ENCODE measurements at places on chromosomes 11 and 22.

GRCh38 chr11:47329987-47330931, 22.2 kb downstream of the MYBPC3 start:
- DNase-seq, result no peak

GRCh38 chr11:64558065-64558745, 32.8 kb upstream of the SLC22A12 start:
- no peak for DNase-seq

DNA sequence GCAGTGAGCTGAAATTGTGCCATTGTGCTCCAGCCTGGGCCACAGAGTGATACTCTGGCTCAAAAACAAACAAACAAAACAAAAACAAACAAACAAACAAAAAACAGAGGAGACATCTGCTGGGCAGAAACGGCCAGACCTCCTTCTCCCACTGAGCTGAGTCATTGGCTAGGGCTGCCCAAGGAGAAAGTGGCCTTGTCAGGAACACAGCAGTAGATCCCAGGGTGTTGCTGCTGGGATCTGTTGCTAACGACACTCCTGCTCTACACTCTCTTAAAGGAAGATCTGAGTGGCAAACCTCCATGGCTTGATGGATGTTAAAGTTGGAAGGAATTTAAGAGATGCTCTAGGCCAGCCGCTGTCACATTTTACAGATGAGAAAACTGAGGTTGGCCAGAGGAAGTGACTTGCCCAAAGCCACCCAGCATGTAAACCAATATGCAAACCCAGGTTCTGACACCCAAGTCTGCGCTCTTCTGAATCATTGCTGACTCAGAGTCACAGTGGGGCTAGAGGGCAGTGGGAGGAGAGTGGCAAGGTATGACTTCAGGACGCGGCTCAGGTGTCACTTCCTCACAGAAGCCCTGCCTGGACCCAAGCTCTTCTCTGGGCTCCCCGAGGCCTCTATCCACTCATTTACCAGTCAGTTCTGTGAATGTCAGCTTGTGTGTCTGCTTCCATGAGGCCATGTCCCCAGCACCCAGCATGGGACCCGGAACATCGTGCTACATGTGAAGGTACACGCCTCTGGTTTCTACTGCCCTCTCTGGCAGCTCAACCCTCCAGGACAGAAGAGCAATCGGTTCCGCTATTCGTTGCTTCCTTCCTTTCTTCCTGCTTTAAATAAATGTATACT, 11.3 kb upstream of the GDPD5 start:
- DNase-seq, result no peak

- DNase-seq, result no peak
Observed at GRCh38 chr11:128627666-128628324, 40.4 kb upstream of the ETS1 start.

GRCh38 chr11:63551091-63551888, 11.9 kb downstream of the PLAAT2 start:
- no peak for DNase-seq

- DNase-seq, result no peak
Observed at GRCh38 chr11:91163619-91164451, 941.0 kb upstream of the CHORDC1 start.

- no peak for DNase-seq
Observed at GRCh38 chr11:61297746-61298145, 2.6 kb upstream of the VWCE start.

DNA sequence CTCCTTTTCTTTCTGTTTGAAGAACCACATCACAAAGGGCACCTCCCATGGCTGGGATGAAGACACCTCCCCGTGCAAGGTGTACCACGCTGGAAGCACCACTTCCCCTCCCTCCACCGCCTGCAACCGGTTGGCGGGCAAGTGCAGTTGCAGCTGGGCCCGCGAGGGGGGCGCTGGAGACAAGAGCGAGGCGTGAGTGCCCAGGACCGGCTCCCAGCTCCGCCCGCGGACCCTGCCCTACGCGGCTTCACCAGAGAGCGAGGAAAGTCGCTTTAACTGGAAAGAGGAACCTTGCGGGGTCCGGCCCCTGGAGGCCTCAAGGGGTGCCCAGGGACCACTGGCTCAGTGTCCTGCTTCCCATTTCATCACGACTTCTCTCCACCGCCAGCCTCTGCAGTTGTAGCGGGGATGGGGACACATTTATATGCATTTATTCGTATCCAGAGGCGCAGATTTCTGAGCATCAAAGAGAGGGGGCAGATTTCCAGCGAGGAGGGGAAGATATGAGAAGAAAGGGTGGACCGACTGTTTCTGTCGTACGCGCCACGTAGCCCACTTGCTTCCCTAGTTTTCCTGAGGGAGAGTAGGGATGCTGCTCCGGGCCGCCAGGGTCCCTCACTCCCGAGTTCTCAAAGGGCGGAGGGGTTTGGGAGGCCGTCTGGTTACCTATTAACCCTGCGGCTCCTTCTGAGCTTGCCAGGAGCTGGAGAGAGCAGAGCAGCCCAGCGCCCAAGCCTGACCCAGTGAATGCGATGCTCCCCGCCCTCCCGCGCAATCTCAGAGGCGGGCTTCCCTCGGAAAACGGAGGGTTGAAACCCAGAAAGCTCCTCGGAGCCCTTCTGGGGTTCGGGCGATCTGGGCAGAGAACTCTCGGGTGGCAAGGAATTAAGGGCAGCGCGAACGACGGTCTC, 3.5 kb downstream of the ESAM start:
- peak; percentile 74 for DNase-seq
